WTC11 (cell line): ENCODE measurements at places on chromosomes 12 and 14. TPM values are rescaled to one million over a fixed set of nuclear protein-coding genes. Genes with fewer than 3 reads are reported as not detected.

- no peaks in the 10 kb centered on the region for H3K27me3 ChIP-seq
- DNase-seq = no peak
- peaks cover 38% of the 10 kb centered on the region for H3K4me1 ChIP-seq
- H3K4me3 ChIP-seq = no peak overlapping the region
- peak overlapping the region; percentile 29; the same call in 1 of the 2 replicates for H3K27ac ChIP-seq
- no peaks in the 10 kb centered on the region for H3K36me3 ChIP-seq
Measured at GRCh38 chr14:77157740-77158139, 16.1 kb upstream of the ZDHHC22 start.

GRCh38 chr14:85038526-85039352 lies 491.2 kb upstream of the FLRT2 start:
- DNase-seq = no peak
- no peaks in the 10 kb centered on the region for H3K27me3 ChIP-seq
- peaks cover 9% of the 10 kb centered on the region for H3K4me1 ChIP-seq
- H3K36me3 ChIP-seq = no peaks in the 10 kb centered on the region

GRCh38 chr12:25959071-25959961 lies 834 bp downstream of the RASSF8 start:
- peaks cover 40% of the 10 kb centered on the region for H3K4me1 ChIP-seq
- H3K36me3 ChIP-seq = peaks cover 24% of the 10 kb centered on the region
- H3K27ac ChIP-seq = peak overlapping the region; percentile 83

- peaks cover 98% of the 10 kb centered on the region for H3K36me3 ChIP-seq
- H3K27me3 ChIP-seq = peaks cover 26% of the 10 kb centered on the region
- H3K4me3 ChIP-seq = no peak overlapping the region
- no peak overlapping the region for H3K27ac ChIP-seq
- no peaks in the 10 kb centered on the region for H3K4me1 ChIP-seq
Measured at GRCh38 chr12:34597548-34598351, 575.5 kb downstream of the ALG10 start.

DNA sequence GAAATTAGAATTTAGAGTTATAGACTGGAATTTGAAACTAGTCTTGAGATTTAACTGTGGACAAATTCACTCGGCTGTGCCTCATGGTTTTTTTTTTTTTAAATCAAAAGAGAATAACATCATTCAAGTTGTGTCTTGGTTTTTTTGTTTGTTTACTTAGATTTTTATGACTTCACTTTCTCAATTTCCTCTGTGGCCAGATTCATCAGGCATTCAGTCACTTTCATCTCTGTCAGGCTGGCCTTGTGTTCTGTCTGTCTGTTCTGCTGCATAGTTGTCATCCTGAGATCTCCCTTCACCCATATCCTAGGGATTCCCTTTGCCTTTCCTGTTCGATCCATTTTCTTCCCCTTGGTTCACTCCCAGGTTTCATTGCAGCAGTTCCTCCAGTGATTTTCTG lies 10.0 kb downstream of the MARK3 start:
- H3K4me3 ChIP-seq = no peak overlapping the region
- H3K36me3 ChIP-seq = no peaks in the 10 kb centered on the region
- no peak for DNase-seq
- peaks cover 45% of the 10 kb centered on the region for H3K4me1 ChIP-seq

GRCh38 chr14:73283608-73284379 lies 46.5 kb downstream of the PAPLN start:
- H3K27ac ChIP-seq = peak overlapping the region; percentile 76
- DNase-seq = peak; percentile 45
- peaks cover 32% of the 10 kb centered on the region for H3K36me3 ChIP-seq
- peaks cover 44% of the 10 kb centered on the region for H3K4me1 ChIP-seq

DNA sequence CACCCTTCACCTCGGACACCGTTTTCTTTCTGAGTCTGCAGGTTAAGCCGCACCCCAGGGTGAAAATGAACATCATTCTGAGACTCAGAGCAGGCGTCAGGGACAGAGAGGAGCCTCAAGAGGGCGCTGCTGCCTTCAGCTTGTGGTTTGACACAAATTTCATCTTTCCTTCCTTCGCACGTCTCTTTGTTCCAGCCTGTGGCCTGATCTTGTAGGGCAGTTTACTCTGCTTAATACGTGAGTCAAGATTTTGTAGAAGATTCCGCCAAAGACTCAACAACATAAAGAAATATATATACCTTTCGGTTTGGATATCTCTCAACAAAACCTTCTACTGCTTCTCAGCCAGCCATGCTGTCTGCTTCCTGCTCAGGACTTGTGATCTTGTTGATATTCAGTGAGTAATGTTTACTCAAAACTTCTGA lies 329.3 kb upstream of the OR4E1 start:
- H3K36me3 ChIP-seq = no peaks in the 10 kb centered on the region
- no peak overlapping the region for H3K27ac ChIP-seq
- no peaks in the 10 kb centered on the region; the same call in 1 of the 2 replicates for H3K4me1 ChIP-seq
- peaks cover 14% of the 10 kb centered on the region for H3K27me3 ChIP-seq
- DNase-seq = peak; percentile 76

- no peak for DNase-seq
- no peaks in the 10 kb centered on the region; the same call in 1 of the 2 replicates for H3K27me3 ChIP-seq
- no peak overlapping the region for H3K4me3 ChIP-seq
- H3K4me1 ChIP-seq = no peaks in the 10 kb centered on the region
- H3K36me3 ChIP-seq = no peaks in the 10 kb centered on the region
Measured at GRCh38 chr14:101509730-101510371, 51.4 kb upstream of the DIO3 start.

- H3K27me3 ChIP-seq = no peaks in the 10 kb centered on the region
- peaks cover 8% of the 10 kb centered on the region for H3K36me3 ChIP-seq
- DNase-seq = no peak
- H3K4me1 ChIP-seq = peaks cover 52% of the 10 kb centered on the region
- H3K4me3 ChIP-seq = no peak overlapping the region
- H3K27ac ChIP-seq = no peak overlapping the region
Measured at GRCh38 chr12:26744697-26745440, 88.1 kb downstream of the ITPR2 start.

DNA sequence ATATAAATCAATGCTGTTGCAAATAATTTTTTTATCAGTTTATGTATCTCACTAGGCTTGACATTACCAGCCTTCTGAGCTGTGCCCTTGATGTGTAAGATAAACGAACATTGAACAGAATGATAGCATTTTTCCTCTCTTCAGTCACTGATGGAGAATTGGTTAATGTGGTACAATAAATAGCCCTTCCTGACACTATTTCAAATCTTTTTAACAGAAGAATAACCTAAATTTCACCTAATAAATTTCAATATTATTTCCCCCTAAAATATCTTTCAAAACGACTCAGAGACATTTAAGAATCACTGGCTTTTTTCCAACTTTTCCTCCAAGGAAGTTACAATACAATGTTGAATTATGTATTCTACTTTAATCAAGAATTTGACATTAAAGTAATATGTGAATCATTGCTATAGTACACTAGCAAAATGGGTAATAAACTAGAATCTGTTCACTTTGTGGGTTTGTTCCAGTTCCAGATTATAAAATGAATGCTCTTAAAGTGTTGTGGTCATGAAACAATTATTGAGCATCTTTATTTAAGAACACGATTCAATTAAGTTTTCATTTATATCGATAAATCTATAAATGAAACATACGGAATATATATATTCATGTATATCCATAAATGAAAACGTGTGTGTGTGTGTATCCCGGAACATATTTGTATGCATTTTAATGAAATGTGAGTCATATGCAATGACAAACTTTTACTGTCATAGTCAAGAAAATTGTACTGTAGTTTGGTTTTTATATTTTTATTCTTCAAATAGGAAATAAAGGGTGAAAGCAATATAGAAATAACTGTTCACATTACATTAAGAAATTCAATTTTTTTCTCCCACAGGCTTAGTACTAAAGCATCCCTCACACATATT lies 2.5 kb upstream of the ATP2B1 start:
- H3K27me3 ChIP-seq = peaks cover 44% of the 10 kb centered on the region
- H3K36me3 ChIP-seq = peaks cover 21% of the 10 kb centered on the region
- no peak for DNase-seq
- peaks cover 16% of the 10 kb centered on the region for H3K4me1 ChIP-seq
- peak overlapping the region; percentile 84 for H3K4me3 ChIP-seq

GRCh38 chr14:77965919-77966435 lies 166.1 kb downstream of the ADCK1 start:
- peaks cover 2% of the 10 kb centered on the region; the same call in 1 of the 2 replicates for H3K4me1 ChIP-seq
- H3K4me3 ChIP-seq = peak overlapping the region; percentile 66
- H3K27me3 ChIP-seq = peaks cover 26% of the 10 kb centered on the region
- H3K36me3 ChIP-seq = no peaks in the 10 kb centered on the region
- no peak overlapping the region for H3K27ac ChIP-seq

- H3K36me3 ChIP-seq = peaks cover 10% of the 10 kb centered on the region
- no peaks in the 10 kb centered on the region for H3K27me3 ChIP-seq
- no peak overlapping the region for H3K27ac ChIP-seq
- peaks cover 44% of the 10 kb centered on the region for H3K4me1 ChIP-seq
Measured at GRCh38 chr12:12400793-12401192, 43.9 kb downstream of the BORCS5 start.

DNA sequence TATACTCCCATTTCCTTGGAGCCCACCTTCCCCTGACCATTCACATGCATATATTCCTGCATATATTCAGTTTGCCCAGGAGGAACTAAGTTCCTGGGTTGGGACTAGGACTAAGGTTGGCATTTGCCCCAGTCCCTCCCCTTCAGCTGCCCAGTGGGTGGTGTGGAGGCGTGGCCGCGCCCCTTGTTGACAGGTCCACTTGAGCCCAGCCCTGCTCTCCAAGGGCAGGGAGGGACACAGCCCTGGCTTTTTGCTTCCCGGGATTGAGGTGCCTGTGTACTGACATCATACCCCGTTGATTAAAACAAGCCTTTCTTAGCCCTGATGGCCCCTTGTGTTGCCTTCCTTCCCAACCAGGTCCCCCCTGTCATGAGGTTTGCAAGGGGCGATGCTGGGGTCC lies 7.3 kb downstream of the ERBB3 start:
- no peak overlapping the region; the same call in 1 of the 2 replicates for H3K27ac ChIP-seq
- H3K36me3 ChIP-seq = peaks cover 58% of the 10 kb centered on the region
- no peaks in the 10 kb centered on the region for H3K27me3 ChIP-seq
- peak; percentile 19 for DNase-seq
- H3K4me1 ChIP-seq = no peaks in the 10 kb centered on the region

DNA sequence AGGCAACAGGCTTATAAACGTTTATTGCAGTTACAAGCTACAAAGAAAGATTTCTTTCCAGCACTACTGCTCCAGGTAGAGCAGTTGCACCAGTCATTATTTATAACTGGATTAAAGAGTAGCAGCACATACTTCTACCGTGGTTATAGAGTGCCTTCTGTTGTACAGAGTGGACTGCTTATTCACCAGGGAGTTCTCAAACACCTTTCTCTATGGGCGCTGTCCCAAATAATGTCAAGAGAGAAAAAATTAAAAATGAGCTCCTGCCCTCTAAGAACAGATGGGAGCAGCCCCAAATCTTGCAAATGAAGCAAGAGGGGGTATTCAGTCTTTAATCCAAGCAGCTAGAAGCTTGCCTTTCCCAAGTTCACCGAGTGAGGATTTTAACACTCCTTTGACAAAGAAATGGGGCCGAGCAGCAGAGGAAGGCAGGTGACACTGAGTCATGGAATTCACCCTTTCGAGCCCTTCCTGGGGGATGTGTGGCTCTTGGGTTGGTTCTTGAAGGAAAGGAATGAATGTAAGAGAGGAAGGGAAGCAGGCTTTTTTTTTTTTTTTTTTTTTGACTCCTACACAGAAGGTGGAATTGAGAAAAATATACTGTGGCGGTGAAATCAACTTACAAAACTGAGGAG lies 181.2 kb downstream of the PRKCH start:
- peak overlapping the region; percentile 99 for H3K27ac ChIP-seq
- no peak for DNase-seq
- no peaks in the 10 kb centered on the region for H3K27me3 ChIP-seq
- H3K4me1 ChIP-seq = peaks cover 78% of the 10 kb centered on the region
- no peaks in the 10 kb centered on the region for H3K36me3 ChIP-seq

Gene PTCSC3
- not detected in 3 replicates for total RNA-seq

Gene SLC2A14
- 24.4 to 28.8 TPM (median 26.7 TPM) in 3 replicates for total RNA-seq

Gene ART4
- not detected in 3 replicates for total RNA-seq

Gene TAS2R42
- not detected in 3 replicates for total RNA-seq

Gene ASB2
- total RNA-seq = 0.37 to 0.73 TPM (median 0.71 TPM) in 3 replicates

Gene CABP1
- 10.1 to 14.1 TPM (median 10.7 TPM) in 3 replicates for total RNA-seq

Gene SIX1
- total RNA-seq = 0.21 to 0.59 TPM (median 0.30 TPM) in 3 replicates

Gene SETD1B
- total RNA-seq = 18.0 to 19.5 TPM (median 18.4 TPM) in 3 replicates

Gene IAPP
- not detected in 3 replicates for total RNA-seq

Gene AICDA
- total RNA-seq = 0.13 TPM in 1 of 3 replicates, not detected in the others

Gene KCNH3
- 0.27 to 0.44 TPM (median 0.44 TPM) in 3 replicates for total RNA-seq

Gene KERA
- total RNA-seq = not detected in 3 replicates

Gene GAS2L3
- total RNA-seq = 14.8 to 20.1 TPM (median 17.3 TPM) in 3 replicates

Gene EML1
- 10.9 to 16.1 TPM (median 11.4 TPM) in 3 replicates for total RNA-seq
